ENCODE measurements at places on chromosomes 11 and 22.

GRCh38 chr11:79285756-79286155 lies 155.1 kb downstream of the TENM4 start:
- no peak for DNase-seq

DNA sequence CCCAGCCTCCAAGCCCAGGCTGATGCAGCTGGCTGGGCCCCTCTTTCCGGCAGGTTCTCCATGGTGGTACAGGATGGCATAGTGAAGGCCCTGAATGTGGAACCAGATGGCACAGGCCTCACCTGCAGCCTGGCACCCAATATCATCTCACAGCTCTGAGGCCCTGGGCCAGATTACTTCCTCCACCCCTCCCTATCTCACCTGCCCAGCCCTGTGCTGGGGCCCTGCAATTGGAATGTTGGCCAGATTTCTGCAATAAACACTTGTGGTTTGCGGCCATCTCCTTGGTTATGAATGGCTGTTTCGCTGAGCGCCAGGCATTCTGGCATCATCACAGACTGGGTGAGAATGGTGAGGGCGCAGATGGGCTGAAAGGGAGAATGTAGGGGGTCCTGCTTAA lies 3.6 kb downstream of the PRDX5 start:
- DNase-seq: no peak

DNA sequence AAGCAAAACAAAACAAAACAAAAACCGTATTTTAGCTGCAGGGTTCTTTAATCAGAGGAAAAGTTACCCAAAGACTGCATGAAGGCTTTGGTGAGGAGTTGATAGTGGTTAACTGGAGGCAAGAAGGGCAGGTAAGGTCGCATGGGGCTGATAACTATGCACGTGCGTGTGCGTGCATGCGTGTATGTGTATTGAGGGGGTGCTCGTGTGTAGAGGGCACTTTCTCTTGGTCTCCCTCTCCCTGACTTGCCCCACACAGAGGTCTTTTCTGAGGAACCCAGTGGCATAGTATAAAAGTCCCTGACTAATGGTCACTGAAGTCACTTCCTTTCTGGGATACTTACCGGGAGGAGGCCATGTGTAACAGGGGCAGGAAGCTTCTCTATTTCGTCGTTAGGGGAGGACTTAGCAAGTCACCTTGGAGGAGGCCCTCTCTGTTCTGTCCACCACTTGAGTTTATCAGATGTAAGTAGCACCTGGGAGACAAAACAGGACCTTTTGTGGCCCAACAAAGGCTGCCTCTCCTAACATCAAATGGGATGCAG lies 20.1 kb upstream of the FCHSD2 start:
- DNase-seq: no peak

- no peak for DNase-seq
Observed at GRCh38 chr11:2663915-2664314, 35.9 kb downstream of the KCNQ1OT1 start.

- no peak for DNase-seq
Observed at GRCh38 chr11:86453290-86454030, 78.8 kb downstream of the CCDC81 start.

- peak; percentile 0 for DNase-seq
Observed at GRCh38 chr11:30244265-30244664, 13.5 kb downstream of the FSHB start.

- DNase-seq: peak; percentile 45
Observed at GRCh38 chr22:49953680-49954344, 6.8 kb upstream of the PIM3 start.

GRCh38 chr11:121494355-121495099 lies 41.8 kb upstream of the SORL1-AS1 start:
- DNase-seq: no peak

- DNase-seq: peak; percentile 15
Observed at GRCh38 chr11:103927535-103927934, 108.9 kb upstream of the DDI1 start.

DNA sequence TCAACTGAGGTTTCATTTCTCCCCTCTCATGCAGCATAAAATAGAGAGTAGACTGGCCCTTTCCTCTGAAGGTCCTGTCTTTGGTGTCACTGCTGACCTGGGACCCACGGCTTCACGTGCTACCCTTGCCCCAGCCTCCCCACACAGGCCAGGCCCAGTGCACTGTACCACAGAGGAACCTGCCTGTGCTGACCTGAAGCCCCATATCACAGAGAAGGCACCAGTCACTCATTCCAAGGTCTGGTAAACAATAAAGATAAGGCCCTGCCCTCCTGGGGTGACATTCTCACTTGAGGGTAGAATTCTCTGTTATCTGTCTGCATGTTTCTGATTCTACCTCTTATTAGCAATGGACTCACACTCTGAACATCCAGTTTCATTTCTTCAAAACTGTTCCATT lies 51.3 kb downstream of the RPL27A start:
- DNase-seq: no peak

GRCh38 chr11:1484061-1484671 lies 2.4 kb downstream of the MOB2 start:
- no peak for DNase-seq

DNA sequence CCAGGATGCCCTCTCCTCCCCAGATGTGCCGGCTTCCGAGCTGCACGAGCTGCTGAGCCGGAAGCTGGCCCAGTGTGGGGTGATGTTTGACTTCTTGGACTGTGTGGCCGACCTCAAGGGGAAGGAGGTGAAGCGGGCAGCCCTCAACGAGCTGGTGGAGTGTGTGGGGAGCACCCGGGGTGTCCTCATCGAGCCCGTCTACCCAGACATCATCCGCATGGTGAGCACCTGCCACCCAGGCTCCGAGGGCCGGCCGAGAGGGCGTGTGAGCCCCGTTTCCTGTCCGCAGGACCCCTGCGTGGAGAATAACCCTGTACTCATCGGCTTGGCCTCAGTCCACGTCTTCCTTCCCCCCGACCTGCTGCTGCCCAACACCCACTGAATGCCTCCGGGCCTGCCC lies 2.2 kb downstream of the PPP2R5B start:
- DNase-seq: no peak

DNA sequence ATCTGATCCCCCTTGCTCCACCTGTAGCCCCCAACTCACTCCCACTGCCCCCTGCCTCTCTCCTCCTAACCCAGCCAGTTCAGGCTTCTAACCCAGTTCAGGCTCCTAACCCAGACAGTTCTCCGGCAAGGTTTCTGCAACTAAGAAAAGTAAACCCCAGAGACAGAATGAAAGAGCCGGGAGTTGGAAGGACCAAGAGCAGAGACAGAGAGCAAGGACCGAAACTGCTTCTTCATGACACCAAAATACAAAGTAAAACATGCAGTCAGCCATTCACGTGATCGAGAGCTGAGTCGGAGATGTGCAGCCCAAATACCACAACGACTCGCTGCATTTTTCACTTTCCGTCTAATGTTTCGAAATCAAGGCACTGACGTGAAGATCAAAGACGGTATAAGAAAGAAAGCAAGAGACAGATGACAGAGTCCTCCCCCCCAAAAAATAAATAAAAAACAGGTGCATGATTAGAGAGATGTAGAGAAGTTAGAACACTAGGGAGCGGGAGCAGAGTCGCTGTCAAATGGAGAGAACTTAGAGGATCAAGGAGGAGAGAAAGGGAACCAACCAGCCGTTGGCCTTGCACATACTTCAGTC lies 884 bp downstream of the IL10RA start:
- DNase-seq: peak; percentile 17

GRCh38 chr22:19636696-19637407 lies 77.5 kb upstream of the SEPTIN5 start:
- no peak for DNase-seq

- DNase-seq: no peak
Observed at GRCh38 chr11:2165571-2165970, 4.6 kb upstream of the INS start.

- no peak for DNase-seq
Observed at GRCh38 chr11:44572436-44572835, 7.0 kb downstream of the CD82 start.

- no peak for DNase-seq
Observed at GRCh38 chr22:44888491-44889254, 121.1 kb downstream of the PHF21B start.

- DNase-seq: no peak
Observed at GRCh38 chr11:128198216-128198772, 389.1 kb downstream of the ETS1 start.

- no peak for DNase-seq
Observed at GRCh38 chr11:119550053-119550752, 127.2 kb upstream of the THY1 start.

DNA sequence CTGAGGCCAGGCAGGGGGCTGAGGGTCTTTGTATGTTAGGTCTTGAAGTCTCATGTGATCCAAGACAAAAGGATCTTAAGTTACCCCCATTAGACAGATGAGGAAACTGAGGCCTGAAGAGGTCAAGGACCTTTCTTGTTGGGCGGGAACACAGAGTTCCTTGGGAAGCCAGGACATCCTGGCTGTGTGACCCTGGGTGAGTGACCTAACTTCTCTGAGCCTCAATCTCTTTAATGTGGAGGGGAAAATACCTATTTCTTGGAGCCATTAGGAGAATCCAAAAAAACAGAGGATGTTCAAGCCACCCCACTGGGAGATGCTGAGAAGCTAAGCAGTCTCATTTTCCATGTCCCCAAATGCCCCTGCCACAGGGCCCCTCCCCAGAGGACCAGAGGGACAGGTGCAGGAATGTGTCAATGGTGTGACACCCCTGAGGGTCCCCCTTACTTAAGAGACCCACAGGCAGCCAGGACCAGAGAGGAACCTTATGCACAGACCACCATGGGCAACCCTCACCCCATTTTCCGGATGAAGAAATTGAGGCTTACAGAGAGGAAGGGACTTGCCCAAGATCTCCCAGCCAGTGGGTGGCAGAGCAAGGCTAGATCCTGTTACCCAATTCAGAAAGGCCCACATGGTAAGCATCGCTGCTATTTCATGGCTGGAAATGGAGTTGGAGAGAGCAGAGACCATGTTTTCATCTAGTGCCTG lies 8.0 kb downstream of the RAC2 start:
- no peak for DNase-seq

GRCh38 chr22:22848364-22848866 lies 39.2 kb upstream of the IGLL5 start:
- DNase-seq: peak; percentile 54

GRCh38 chr11:9214765-9215164 lies 50.4 kb downstream of the DENND5A start:
- peak; percentile 68 for DNase-seq

DNA sequence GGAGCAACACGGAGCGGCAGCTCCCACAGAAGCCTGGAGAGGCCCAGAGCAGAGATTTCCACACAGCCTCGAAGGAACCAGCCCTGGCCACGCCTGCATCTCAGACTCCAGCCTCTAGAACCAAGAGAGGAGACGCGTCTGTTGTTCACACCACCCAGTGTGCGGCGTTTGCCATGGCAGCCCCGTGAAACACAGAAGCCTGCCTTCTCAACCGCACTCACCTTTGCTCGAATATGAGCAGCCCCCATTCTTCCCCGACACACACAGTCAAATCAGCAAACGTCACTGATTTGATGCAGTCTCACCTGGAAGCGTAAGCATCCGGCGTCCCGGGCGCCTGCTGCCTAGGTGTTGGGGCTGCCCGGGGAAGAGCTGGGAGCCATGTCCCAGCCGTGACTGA lies 14.2 kb upstream of the TALDO1 start:
- DNase-seq: no peak

DNA sequence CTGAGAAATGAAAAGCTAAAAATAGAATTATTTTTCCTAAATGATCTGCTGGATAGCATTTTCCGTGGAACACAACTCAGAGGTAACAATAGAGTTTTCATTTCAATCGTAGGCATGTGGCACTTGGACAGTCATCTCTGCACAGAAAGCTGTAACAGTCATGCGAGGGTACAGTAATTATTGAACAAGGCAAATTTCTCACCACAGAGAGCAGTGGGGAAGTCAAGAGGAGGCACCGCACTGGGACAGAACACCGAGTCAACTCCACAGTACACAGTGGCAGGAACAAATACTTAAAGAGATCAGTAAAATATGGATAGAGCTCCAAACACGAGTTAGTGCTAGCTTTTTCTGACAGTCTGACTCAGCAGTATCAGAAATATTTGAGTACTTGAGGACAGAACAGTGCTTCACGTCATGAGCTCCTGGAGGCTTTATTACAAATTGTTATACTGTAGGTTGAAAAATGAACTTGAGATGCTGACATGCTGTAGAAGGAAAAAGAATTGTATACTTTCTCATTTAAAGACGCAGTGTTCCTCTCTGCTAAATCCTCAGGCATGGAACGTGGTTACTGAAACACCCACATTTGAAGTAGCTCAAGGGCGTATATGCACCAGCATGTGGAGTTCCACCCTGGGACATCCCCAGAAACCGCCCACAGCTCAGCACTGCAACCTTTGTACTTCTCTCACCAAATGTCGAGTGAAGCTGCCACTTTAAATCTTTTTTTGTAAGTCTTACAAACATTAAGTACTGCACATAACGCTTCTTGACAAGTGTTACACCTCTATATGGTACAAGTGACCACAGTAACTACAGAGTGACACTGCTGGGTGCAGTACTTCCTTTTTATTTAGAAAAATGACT lies 27.4 kb upstream of the YPEL1 start:
- DNase-seq: no peak

- DNase-seq: no peak
Observed at GRCh38 chr11:290621-291231, 1.8 kb downstream of the PGGHG start.

GRCh38 chr11:69520186-69520916 lies 38.9 kb downstream of the LINC01488 start:
- DNase-seq: peak; percentile 48

GRCh38 chr11:105000167-105000566 lies 22.8 kb downstream of the CASP5 start:
- peak; percentile 29 for DNase-seq

GRCh38 chr22:46462726-46463371 lies 74.6 kb downstream of the CELSR1 start:
- DNase-seq: peak; percentile 87

- no peak for DNase-seq
Observed at GRCh38 chr22:43439368-43440103, 27.7 kb downstream of the MPPED1 start.

GRCh38 chr22:34587357-34588356 lies 478.3 kb upstream of the ISX start:
- DNase-seq: no peak

GRCh38 chr22:49228431-49229037 lies 599.1 kb downstream of the BRD1 start:
- DNase-seq: no peak

DNA sequence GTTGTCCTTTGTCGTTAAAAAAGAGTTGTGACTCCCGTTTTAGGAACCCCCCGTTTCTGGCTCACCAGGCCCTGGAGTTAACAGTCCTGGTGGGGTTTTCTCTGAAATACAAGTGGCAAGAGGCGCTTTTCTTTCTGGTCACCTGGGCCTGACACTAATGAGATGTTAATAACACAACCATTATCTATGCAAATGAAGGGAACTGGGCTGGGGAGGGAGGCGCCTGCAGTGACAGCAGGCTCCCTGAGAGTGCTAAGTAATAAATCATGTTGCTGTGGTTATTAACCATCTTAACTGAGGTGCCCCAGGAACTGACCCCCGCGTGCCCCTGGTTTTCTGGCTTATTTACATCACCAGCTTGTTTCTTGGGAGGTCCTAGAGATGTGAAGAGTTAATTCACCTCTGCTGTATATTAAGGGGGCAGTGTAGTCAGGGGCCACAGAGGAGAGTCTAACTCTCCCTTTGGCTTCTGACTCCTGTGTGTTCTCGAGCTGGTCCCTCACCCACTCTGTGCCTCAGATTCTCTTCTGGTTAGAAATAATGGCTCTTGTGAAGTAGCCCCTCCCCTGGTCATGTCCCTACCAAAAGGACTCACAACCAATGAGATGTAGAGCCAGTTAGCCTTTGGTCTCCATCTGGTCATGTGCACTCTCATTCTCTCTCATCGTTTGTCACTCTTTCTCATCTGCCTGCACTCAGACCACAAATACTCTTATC lies 276.6 kb upstream of the CADM1 start:
- no peak for DNase-seq
